ENCODE measurements at places on chromosomes 12 and 14. TPM values are rescaled to one million over a fixed set of nuclear protein-coding genes. Genes with fewer than 3 reads are reported as not detected.

DNA sequence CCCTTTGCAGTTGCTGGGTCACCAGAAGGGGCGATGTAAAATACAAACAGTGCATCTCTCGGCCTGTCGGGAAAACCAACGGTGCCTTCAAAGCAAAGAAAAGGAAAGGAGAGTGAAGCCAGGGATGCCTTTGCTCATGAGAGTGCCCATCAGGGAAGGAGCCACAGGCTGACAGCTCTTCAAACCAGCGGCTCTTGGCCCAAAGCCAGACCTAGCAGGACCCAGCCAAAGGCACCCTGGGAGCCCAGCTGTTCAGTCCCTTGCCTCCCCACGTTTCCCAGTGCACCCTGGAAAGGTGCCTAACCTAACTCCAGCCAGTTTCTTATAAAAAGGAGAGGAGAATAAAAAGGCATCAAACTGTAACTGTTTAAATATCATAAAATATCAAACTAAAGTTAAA, 29.2 kb downstream of the PRMT8 start:
- DNase-seq = peak; percentile 23

The IFNG-AS1 gene
- total RNA-seq = not detected

- DNase-seq = no peak
Observed at GRCh38 chr12:19573866-19574265, 134.6 kb downstream of the AEBP2 start.

DNA sequence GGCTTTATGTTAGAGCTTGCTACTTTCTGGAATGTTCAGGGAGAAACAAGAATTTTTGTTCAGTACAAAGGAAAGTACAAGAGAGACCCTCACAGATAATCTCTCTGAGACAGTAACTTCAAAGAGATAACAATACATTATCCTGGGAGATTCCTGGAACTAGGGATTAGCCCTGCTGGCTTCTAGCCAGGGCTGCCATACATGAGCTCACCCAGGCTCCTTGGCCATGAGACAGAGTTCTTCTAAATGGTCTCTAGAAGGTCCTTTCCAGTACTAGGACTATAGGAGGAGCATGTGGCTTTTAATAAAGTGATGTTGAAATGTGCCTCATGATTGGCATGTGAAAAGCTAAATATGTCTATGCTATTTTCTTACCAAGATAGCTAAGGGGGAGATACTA, 342.5 kb downstream of the EMP1 start:
- peak; percentile 32 for DNase-seq

- peak; percentile 11 for DNase-seq
Observed at GRCh38 chr12:131028587-131029338, 75.1 kb downstream of the ADGRD1 start.

- no peak for DNase-seq
Observed at GRCh38 chr14:79698298-79698711, 513.0 kb downstream of the DIO2 start.

DNA sequence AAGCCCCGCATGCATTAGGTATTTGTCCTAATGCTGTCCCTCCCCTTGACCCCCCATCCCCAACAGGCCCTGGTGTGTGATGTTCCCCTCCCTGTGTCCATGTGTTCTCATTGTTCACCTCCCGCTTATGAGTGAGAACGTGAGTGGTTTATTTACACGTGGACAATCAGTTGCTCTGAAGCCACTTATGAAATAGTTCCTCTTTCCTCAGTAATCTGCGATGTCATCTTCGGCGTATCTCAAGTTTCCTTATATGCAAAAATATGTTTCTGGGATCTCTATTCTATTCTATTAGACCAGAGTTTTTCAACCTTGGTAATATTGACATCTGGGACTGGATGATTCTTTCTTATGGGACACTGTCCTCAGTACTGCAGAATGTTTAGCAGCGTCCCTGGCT, 56.0 kb upstream of the DCD start:
- DNase-seq = no peak

The ACSS3 gene
- not detected for total RNA-seq

Measured in HT-29 (cell line).